Stimulated activated effector memory CD8-positive, alpha-beta T cell treated with anti-CD3 and anti-CD28 coated beads, Interleukin-12 subunit alpha, Interleukin-12 subunit beta, amount 100 ng/mL, for 72 hours (primary cell): ENCODE measurements at places on chromosomes 16 and 17.

- no peak for DNase-seq
These were observed 330 bp downstream of the CASKIN2 start for GRCh38 chr17:75514919-75515495.

GRCh38 chr17:72463287-72464102 is 342.7 kb downstream of the SOX9 start:
- DNase-seq: no peak

DNA sequence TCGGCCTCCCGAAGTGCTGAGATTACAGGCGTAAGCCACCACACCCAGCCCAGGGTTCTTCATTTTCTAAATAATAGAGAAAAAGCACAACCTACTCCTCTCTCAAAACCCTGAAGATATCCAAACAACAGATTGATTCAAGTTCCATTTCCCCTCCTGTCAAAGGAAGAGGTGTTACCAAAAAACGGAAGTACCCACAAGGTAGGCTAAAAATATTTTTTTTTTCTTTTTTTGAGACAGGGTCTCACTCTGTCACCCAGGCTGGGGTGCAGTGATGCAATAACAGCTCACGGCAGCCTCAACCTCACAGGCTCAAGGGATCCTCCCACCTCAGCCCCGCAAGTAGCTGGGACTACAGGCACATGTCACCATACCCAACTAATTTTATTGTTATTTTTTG is 18.9 kb downstream of the UTP6 start:
- no peak for DNase-seq

- DNase-seq: no peak
These were observed 477 bp downstream of the NTAN1 start for GRCh38 chr16:15055141-15056053.

DNA sequence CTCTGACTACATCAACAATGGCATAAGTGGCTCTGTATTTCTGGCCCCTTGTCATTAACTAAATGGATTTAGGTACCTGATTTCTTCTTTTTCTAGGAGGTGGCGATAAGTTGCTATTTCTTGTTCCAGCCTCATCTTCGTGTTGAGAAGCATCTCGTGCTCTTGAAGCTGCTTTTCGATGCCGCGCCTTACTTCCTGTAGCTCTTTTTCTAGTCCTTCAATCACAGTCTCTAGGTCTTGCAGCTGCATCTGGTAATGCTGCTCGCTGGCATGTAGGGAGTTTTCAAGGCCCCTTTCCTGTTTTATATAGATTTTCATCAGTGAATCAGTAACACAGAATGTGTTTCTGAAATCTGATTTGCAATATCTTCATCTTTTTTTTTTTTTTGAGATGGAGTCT is 5.1 kb downstream of the KRT222 start:
- no peak for DNase-seq

- DNase-seq: no peak
These were observed 26.8 kb downstream of the GAS7 start for GRCh38 chr17:10171581-10171981.
